Activated T-helper 17 cell treated with anti-CD3 and anti-CD28 coated beads, Interleukin-2, amount 50 U/mL, for 72 hours (primary cell): ENCODE measurements at places on chromosomes 6 and 20. TPM values are rescaled to one million over a fixed set of nuclear protein-coding genes. Genes with fewer than 3 reads are reported as not detected.

- peak; percentile 49 for ATAC-seq
These were observed 43.1 kb upstream of the NEDD9 start for GRCh38 chr6:11275598-11275997.

Gene PXDC1
- 5.5 TPM for total RNA-seq

- ATAC-seq, result no peak
These were observed 132.3 kb downstream of the ARHGAP18 start for GRCh38 chr6:129577691-129578090.

Gene SDC4
- 62.6 TPM for total RNA-seq

GRCh38 chr20:50487397-50487796 lies 22.8 kb upstream of the PTPN1 start:
- ATAC-seq, result peak; percentile 53

DNA sequence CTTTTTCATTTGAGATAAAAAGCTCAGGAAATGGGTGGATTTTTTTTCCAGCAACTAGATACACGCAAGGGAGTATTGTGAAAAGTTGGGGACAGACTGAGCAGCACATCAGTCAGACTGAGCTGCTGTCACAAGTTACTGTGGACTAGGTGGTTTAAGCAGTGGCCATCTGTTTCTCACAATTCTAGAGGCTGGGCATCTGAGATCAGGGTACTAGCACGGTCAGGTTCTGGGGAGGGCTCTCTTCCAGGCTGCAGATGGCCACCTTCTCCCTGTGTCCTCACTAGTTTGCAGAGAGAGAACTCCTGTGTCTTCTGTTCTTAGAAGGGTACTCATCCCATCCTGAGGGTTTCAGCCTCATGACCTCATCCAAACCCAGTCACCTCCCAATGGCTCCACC lies 178.3 kb downstream of the SYNDIG1 start:
- no peak for ATAC-seq

GRCh38 chr6:89986650-89987074 lies 92.4 kb downstream of the GJA10 start:
- peak; percentile 71 for ATAC-seq

- ATAC-seq, result no peak
These were observed 685.4 kb downstream of the TENT5A start for GRCh38 chr6:81067057-81067456.

DNA sequence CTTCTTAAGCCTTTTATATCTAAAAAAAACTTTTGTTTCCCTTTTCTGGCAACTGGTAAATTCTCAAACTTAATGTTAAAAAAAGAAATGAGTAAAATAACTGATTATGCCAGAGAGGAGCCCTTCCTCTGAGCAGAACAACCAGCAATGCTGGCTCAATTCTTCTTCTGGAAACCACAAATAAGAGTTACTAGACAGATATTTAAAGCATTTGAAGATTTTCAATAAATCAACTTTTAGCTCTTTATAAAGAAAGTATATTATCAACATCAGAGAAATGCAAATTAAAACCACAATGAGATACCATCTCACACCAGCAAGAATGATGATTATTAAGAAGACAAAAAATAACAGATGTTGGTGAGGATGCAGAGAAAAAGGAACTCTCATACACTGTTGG lies 61.1 kb upstream of the TCF21 start:
- no peak for ATAC-seq

DNA sequence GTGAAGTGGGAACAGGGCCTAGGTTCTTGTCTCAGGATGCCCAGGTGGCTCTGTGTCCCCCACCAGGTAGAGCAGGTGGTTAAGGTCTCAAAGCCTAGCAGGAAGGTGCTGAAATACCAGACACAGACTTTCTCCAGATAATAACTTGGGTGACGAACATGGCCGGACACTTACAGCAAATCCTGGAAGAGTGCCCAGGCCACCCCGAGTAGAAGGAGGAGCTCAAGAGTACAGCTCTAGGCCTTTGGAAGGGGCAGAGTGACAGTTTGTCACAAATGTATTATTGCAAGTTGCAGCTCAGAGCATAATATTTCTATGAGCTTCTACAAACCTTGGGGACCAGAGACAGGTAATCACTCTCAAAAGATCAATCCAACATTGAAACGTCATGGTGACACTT lies 251.6 kb upstream of the SOX4 start:
- ATAC-seq, result no peak

Gene LAMA2
- total RNA-seq, result 0.40 TPM

- no peak for ATAC-seq
These were observed 21.1 kb downstream of the EYA2 start for GRCh38 chr20:46915575-46916257.

Gene CALHM4
- total RNA-seq, result not detected

DNA sequence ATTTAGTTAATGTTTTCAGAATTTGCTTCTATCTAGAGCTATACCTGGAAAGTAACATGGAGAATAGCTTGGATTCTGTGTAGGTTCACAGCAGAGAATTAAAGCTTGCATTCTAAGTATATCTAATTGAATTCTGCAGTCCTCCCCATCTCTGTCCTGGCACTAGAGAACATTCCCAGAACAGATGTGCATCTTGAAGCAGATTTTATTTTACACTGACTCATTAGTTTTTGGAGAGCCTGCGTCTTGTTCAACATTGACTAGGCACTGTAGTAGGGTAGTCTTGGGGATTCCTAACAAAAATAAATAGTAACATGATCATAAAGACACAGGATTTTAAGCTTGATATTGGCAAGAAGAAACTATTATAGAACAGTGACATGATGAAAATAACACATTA lies 36.2 kb upstream of the BAG2 start:
- ATAC-seq, result no peak

Gene RAD21L1
- not detected for total RNA-seq

DNA sequence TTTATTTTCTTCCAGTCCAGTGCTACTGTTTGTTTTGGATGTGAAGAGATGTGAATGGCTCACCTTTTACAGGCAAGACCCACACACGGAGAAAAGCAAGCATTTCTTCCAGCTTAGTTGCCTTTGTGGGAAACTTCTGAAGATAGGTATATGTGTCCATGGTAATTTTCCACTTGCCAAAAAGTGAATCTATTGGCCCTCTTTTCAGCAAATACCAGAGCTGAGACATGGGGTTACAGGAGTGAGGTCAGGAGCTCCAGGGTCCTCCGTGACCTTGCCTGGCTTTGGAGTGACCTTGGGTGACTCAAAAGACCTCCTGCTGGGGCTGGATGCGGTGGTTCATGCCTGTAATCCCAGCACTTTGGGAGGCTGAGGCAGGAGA lies 166.7 kb downstream of the SCML4 start:
- no peak for ATAC-seq

DNA sequence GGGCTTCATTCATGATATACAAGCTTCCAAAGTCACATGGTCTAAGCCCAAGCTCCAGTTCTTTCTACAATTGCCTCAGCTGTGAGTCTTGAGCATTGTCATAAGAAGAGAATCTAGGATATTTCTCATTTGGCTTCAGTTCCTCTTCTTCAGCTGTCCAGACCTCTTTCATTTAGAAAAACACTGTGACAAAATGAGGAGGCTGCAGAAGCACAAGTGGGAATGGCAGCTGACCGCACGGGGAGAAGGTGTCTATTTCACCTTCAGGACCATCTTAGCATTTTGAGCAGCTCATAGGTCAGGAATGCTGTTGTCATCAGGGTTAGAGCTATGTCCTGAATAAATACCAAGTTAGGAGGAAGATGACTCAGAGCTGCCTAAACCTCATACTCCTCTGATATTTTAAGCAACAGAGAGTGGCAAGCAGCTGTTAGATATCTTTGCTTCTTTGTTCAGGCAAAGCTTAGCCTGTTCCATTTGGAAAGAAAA lies 390.1 kb upstream of the CITED2 start:
- ATAC-seq, result peak; percentile 92

DNA sequence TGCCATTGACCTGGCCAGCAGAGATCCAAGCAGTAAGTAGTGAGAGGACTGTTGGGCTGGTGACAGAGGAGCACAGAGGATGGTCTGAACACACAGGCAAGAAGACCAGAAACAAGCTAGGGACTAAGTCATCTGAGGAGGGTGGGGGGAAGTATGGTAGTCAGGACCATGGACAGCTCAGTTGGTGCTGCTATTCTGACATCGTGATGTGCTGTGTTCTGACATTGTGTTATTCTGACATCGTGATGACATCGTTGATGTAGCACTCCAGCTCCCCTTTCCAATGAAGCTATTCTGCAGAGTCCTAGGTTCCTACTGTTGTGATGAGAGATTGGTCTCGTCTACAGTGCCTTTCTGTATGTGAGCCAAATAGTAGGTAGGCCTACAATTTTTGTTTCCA lies 28.7 kb downstream of the CFAP206 start:
- ATAC-seq, result peak; percentile 28

- no peak for ATAC-seq
These were observed 580.3 kb downstream of the TENT5A start for GRCh38 chr6:81172056-81172740.

DNA sequence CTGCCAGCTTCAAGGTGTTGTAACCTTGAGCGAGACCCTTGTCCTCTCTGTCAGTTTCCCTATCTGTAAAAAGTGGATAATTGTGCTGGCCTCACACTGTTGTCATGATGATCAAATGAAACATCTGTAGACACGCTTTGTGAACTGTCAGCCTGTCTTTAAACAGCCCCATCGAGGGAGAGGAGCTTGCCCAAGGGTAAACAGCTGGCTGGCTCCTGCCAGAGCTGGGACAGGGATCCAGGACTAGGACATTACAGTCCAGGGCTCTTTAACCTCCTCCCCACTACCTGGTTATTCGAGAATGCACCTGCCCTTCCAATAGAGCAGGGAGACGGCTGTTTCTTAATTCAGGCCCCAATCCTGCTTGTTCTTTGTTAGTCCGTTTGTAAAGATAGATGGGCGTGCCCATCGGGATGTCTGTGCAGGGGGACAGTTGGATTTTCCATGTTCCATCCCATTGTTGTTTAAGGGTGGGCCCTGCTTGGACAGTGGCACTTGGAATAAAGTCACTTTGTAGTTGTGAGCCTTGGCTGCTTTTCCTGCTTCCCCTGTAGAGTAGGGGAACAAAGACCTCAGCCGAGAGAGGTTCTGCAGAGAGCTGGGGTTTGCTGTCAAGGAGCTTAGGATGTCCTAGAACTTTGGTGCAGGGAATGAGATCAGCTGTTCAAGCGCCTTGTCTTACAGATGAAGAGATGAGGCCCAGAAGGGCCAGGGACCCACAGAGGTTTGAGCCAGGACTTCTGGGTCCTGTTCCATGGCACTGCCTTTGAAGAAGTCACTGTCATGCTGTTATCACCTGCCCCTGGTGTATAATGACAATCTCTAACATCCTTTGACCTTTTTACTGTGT lies 77.9 kb upstream of the MYL9 start:
- no peak for ATAC-seq

GRCh38 chr20:22353586-22353985 lies 230.8 kb downstream of the FOXA2 start:
- no peak for ATAC-seq

DNA sequence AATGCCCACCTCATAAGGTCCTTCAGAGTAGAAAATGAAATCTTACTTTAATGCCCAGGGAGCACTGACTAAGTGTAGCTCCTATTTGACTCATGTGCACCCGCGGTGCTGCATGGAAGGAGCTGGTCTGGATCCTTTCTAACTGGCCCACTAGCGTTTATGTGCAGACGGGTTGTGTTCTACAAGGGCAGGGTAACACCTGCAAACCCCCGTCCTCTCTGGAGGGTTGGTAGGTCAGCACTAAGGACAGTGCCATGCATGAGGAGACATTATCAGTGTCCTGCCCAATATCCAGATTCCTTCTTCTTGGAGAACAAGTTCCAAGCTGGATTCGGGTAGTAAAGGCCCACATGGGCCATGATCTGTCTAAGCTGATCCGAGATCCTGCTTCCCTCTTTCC lies 140.3 kb downstream of the ANKRD60 start:
- ATAC-seq, result no peak

DNA sequence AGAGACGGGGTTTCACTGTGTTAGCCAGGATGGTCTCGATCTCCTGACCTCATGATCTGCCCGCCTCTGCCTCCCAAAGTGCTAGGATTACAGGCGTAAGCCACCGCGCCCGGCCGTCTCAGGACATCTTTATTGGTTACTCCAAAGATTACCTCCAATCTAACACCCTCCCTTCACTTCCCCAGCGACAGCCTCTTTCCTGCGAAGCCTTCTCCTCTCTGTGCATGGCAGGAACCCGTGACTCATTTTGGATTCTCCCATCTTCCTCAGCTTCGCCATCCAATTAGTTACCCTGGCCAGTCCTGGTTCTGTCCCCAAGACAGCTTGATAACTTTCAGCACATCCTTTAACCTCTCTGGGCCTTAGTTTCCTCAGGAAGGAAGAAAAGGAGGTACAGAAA lies 51.3 kb upstream of the TOX2 start:
- no peak for ATAC-seq

DNA sequence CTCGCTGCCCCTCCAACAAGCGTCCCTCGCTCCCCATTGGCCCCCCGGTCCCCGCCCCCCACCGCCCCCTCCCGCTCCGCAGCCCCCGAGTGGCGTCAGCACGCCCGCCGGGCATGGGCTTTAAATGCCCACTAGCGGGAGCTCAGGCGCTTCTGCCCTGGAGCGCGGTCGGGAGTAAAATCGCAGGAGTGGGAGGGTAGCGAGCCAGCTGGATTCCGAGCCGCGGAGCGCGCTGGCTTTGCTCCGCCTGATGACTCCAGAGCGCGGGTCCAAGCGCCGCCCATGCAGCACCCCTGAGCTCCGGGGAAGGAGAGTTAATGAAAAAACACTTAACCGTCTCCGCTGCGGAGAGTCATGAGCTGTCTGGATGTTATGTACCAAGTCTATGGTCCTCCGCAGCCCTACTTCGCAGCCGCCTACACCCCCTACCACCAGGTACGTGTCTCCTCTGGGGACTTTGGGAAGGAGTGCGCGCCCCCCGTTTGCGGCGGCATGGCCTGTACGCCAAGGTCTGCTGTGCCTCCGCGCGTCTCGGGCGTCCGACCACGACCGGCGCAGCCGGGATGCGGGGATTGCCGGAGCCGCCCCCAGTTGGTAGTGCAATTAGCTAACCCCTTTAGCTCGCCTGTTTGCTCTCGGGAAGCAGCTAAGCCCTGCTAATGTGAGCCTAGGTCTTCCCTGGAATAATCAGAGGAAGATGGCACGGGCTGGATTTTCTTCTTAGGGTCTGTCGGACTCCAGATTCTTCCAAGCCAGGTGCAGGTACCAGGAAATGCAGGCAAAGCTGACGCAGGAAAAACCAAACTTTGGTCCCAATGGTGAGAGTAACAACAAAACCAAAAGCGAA lies at the start of gene VGLL2:
Gene VGLL2 (plus strand): TSS at position 149 of the 847 bp plus-strand sequence. CDS start 206 bp downstream, at position 355.
- ATAC-seq, result peak; percentile 24

DNA sequence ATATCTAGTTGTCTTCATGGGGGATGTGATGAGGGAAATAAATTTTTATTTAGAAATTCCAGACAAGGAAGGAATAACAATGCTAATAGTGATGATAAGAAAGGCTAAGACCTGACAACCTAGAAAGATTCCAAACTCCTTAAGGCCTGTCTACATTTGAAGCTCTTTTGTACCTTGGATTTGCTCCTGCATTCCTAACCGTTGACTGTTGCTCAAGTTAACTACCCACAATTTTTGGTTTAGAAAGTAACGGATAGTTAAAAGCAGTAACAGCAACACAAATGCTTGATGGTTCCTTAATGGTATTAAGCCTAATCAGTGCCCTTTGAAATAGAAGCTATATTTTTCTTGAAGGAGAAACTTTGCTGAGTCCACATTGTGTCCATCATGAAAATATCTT lies 52.9 kb downstream of the TRMT11 start:
- ATAC-seq, result no peak
